ENCODE measurements at places on chromosomes 11 and 22.
A peak's percentile ranks its signal among the peaks of the same experiment; 100 is the strongest.

DNA sequence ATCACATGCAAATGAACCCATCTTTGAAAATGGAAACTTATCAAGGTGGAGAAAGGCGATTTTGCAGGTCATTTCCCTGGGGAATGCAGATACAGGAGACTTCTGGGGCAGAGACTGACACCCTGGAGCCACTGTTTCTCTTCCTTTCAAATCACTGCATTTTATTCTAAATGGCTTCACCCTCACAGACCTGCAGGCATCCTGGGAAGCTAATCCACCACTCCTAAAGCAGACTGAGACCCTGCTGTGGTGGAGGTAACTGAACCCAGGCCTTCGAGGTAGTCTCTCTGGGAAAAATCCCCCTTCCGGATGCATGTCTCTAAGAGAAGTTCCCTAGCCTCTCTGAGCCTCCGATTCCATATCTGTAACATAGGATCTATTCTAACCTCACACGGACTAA lies 20.9 kb upstream of the CSNK2A3 start:
- DNase-seq, result no peak

GRCh38 chr11:32279672-32280071 lies 155.7 kb downstream of the WT1 start:
- DNase-seq, result no peak

GRCh38 chr11:131756479-131757110 lies 386.2 kb downstream of the NTM start:
- DNase-seq, result no peak

- DNase-seq, result no peak
Observed at GRCh38 chr11:64056213-64056785, 20.6 kb downstream of the FLRT1 start.

GRCh38 chr11:60625262-60625661 lies 74.2 kb upstream of the MS4A8 start:
- no peak for DNase-seq

DNA sequence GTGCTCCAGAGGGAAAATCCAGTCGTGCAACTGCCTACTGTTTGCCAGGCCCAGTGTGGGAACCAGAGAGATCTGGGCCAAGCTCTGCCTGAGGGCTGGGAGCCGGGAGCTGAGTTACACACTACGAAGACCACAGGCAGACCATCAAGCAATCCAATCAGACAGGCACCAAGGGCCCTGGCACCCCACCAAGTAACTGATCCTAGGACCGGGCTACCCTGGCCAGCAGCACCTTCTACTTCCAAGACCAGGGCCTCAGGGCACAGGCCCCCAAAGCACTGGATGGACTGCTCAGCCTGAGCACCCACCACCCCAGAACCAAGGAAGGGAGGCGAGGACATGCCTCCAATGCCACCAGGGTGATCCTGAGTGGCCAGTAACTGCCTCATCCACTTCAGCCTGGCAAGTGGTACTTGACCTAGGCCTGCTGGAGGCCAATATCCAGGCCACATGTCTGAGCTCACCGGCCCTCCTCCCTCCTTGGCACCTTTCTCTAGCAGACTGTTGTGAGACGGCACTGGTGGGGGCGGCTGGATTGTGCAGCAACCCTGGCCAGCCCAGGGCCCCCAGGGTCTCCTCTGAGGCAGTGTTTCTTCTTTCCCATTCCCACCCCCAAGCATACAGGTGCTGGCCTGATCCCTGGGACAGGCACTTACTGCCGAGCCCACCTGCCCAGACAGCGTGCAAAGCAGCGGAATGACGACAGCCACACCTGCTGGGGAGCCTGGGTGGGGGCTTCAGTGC lies 20.7 kb upstream of the ARFGAP3 start:
- no peak for DNase-seq

- DNase-seq, result peak; percentile 36
Observed at GRCh38 chr22:17121233-17122195, at the start of gene TMEM121B. TSS of gene TMEM121B (minus strand) at chr22:17121360. CDS start at chr22:17121127, 233 bp downstream.

DNA sequence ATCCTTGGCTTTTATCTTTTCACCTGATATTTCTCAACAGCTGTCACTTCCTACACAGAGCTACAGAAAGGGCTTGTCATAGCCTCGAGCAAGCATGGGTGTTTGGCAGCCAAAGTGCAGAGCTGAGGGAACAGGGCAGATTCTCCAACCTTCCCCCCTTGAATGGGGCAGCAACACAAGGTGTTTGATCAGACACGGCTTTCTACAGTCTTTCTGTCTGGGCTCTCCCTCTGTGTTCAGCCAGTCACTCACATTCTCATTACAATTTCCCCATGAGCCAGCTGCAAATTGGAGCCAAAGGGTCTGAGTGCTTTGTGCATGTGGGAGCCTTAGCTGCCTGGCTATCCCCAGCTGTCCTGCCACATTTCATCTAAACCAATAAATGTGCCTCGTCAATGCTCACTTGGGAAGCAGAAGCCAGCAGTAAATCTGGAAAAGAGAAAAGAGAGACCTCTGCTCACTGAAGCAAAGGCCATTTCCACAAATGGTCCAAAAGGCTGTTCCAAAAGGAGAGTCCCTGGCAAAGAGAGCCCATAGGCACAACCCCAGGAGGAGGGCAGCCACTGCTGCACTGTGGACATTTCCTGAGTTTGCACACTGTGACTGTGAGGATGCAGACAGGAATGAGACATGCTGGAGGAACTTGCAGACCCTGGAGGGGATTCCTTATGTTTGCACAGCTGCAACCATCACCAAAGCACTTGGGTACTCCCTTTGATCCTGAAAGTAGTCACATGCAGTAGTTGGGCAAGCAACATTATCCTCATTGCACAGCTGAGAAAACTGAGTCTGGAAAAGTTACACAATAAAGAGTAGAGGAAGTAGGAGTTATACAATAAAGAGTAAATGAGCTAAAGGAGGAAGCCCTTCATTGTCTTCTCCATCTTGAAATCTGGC lies 186.8 kb downstream of the FAM181B start:
- DNase-seq, result no peak

DNA sequence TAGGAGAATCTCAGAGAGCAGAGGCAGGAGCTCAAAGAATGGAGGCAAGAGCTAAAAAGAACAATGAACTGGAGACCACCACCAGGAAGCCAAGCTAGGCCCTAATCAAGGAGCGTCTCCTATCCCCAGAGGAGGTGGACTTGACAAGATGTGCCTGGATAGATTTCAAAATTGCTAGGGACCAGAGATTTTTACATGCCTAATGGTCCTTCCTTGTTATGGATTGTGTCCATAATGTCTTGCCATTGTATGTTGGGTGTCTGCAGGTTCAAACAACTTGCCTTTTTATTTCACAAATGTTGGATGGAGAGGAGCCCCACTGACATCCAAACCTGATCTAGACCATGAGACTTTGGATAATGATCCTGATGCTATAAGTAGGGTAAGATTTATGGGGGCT lies 88.2 kb upstream of the TP53I11 start:
- no peak for DNase-seq

DNA sequence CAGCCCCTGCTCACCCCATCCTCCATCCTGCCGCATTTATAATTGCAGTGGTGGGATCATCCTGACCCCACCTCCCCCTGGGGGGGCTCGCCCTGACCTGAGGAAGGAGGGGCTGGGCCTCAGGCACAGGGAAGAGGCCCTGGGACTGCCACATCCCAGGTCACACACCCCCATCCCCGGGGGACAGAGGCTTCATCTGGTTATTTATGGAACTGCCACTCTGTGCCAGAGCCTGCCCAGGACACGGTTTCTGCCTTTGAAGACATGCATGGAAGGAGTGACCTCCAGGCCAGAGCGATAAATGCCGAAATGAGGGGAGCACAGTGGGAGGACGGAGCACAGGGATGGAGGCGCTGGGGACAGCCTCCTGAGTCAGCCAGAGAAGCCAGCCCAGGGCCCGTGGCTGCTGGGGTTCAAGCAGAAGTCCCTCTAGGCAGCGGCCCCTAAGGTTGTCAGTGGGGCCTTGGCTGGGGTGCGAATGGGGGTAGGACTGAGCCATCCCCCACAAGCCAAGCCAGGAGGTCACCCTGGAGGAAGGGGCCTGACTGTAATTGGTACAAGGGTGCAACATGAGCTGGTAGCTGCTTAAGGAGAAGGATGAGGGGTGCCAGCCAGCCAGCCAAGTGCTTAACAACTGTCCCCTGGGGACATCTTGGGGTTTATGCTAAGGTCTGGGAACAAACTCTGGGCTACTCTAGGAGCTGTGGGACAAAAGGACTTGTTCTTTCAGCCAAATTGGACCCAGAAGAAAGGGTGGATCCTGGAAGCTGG lies 51.4 kb upstream of the SHISAL1 start:
- DNase-seq, result no peak

DNA sequence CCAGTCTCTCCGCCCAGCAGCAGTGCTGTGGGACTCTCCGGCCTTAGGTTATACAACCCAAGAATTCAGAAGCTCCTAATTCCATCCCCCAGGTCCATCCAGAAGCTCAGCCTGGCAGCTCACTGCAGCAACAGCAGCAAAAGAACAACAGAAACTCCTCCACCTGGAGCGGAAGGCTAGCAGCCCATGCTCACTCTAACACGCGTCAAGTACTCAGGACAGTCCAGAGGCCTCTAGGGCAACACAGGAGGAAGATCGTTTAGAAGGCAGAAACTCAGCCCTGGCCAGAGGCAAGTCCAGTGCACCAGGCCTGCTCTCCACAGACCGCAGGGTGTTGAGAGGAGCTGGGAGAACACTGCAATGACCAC lies 17.1 kb downstream of the PLA2G6 start:
- DNase-seq, result no peak

DNA sequence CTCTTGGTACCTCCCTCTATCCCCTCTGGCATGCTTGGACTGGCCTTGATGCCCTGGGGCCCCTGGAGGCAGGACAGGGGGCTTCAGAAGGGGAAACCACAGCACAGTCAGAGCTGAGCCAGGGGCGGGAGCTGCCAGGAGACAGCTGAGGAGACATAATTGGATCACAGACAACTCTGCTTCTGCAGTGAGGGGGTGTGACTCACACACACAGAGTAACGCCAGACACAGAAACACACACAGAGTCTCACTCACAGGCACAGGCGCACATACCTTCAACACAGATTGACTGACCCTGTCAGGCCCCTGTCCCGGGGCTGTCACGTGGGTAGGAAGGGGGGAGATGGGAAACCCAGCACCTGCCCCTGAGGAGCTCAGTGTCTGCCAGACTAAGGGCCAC lies 20.6 kb downstream of the STARD10 start:
- DNase-seq, result no peak

DNA sequence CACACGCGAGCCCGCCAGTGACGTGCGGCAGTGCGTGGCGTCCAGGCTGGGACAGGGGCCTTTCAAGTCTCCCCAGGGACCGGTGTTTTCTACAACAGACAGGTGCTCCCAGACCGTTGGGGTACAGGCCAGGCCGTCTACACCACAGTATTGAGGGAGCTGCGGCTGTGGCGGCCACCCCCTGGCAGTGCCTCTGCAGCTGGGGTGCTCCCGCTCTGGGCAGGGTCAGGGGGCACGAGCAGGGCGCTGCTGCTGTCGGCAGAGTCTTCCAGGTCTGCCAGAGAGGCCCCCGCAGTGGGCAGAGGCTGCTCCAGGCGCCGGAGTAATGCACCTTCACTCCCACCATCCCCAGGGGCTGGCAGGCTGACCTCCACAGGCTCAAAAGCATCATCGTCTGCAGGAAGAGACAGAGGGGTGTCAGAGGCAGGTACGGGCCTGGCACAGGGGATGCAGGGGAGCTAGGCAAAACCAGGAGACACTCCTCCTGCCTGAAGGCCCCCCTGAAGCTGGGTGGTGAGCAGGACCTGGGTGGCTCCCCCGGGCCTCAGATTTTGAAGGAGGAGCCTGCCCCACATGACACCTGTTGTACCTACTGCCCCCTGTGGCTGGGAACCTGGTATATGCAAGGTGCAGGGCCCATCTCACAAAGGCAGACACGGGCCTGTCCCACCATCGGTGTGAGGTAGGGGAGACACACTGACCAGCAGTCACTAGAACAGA lies 83.3 kb downstream of the DGCR2 start:
- no peak for DNase-seq

All from activated CD4-positive, alpha-beta T cell treated with anti-CD3 and anti-CD28 coated beads, Interleukin-2, amount 50 U/mL, for 48 hours (primary cell).